ENCODE measurements at places on chromosomes 5 and 9.

DNA sequence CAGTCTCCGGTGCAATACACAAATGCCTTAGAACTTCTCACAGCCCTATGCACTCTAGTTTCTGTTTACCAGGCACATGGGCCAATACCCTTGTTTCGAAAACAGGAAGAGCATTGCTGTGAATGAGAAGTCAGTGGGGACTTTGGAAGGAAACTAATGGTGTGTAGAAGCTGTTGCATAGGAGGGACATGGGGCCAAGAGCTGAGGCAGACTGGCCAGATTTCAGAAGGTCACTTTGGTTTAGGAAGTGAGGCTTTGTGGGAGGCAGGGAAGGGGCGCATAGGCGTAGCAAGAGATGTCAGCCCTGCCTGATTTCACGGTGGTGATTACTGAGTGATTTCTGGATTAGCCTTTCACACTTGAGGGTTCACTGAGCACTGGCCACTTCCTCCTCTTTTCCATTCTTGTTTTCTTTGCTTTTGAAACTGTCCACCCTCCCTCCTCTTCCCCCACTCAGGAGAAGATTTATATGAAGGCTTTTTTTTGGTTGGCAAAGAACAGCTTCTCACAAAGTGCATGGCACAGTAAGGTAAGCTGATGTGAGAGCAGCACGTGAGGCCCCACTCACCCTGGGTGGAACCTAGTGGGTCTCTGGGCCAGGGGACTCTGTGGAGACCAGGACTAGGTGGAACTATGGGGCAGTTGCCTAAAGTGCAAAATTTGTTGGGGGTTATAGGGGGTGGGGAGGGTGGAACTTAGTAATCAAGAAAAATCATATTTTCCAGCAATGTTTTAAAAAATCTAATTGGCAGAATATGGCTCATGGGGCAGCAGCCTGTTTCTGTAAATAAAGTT is 6.1 kb upstream of the TMEM252 start:
- DNase-seq, result no peak

DNA sequence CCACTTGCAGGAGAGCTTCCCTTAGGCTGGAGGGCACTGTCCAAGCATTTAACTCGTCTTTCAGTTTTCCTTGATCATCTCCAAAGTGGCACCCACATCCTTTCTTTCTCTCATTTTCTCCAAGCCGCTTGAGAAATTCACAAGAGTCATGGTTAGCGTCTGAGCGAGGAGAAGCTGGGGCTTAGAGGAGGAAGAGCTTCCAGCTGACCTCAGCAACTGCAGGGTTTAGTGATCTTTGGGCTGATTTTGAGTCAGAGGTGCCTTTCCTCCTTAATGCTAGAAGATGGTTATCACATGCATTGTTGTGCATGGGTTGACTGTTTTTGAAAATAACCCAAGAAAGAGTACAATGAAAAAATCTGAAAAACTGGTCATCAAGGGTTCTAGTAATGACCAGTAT is 134.7 kb downstream of the GADD45G start:
- no peak for DNase-seq

GRCh38 chr5:72438141-72438540 is 69.1 kb downstream of the ZNF366 start:
- DNase-seq, result no peak

GRCh38 chr9:5620494-5620893 is 8.4 kb upstream of the RIC1 start:
- DNase-seq, result no peak

DNA sequence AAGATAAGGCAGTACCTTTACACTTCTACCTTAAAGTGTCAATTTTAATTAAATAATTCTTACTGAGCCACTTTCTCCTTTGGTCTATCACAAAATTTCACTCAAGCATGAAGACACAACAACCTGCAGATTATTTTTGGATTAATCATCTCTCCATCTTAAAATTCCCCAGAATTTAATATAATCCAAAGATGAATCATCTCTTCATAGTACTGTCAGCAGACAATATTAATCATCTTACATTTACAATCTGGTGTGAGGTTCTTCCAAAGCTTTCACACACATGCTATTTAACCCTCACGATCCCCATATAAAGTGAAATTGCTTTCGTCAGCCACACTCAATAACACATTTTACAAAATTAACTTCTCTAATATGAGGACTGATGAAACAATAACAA is 43.0 kb downstream of the LHFPL2 start:
- DNase-seq, result no peak
